ENCODE measurements at places on chromosomes 2 and 18.

GRCh38 chr2:134333646-134334189 lies 79.8 kb downstream of the MGAT5 start:
- no peak for DNase-seq

- DNase-seq, result no peak
Observed at GRCh38 chr2:18750672-18751554, 161.5 kb upstream of the NT5C1B start.

DNA sequence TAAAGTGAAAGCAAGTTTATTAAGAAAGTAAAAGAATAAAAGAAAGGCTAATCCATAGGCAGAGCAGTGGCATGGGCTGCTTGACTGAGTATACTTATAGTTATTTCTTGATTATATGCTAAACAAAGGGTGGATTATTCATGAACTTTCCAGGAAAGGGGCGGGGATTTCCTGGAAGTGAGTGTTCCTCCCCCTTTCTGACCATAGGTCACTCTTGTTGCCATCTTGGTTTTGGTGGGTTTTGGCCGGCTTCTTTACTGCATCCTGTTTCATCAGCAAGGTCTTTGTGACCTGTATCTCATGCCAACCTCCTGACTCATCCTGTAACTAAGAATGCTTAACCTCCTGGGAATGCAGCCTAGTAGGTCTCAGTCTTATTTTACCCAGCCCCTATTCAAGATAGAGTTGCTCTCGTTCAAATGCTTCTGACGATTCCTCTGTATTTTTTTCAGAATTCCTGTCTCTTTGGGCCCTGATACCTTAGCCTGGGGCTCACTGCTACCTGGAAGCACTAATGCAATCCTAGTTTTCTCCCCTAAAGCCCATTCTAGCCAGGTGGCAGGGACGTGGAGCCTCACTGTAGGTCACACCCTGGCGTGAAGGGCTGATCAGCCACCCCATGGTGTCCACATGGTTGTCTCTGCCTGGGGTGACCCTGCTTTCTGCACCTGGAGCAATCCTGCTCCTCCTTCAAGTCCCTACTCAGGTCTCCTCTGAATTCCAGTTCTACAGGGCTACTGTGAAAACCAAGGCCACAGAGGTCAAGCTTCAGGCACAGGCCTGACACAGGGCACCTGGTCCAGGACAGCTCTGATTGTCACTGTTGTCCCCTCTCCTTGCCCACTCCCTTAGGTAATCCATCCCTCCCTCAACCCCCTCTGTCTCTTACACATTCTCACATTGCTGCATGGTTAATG lies 6.0 kb upstream of the SLC35F6 start:
- no peak for DNase-seq

GRCh38 chr18:56723068-56723467 lies 71.9 kb downstream of the WDR7 start:
- no peak for DNase-seq

- no peak for DNase-seq
Observed at GRCh38 chr2:239461291-239462190, 60.7 kb upstream of the HDAC4 start.

GRCh38 chr2:171389780-171390179 lies 44.0 kb downstream of the METTL8 start:
- DNase-seq, result no peak

DNA sequence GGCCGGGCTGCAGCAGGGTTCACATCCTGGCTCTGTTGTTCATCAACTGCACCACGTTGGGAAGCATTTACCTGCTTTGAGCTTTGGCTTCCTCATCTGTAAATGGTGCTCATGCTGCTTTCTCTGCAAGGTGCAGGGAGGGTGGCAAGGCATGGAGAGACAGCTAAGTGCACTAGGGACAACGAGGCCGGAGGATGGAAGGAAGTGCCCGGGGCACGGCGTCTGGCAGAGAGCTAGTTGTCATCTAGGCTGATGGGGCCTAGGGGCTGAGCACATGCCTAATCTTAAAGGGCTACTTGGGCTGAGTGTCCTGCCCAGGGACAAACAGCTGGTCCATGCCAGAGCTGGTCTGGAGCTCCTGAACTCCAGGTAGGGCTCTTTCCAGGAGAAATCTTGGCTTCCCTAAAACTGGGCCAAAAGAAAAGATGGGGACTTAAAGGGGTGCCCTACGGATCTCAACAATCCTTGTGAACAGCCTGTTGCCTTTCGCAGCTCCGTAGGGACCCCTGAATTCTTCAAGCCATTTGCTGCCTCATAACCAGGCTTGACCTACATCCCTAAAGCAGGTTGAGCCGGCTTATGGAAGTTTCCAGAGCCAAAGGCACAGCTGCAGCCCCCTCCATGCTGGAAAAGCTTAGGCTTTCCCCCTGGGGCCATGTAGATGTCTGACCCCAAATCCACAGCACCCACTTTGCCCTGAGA lies 130.8 kb downstream of the SMAD7 start:
- DNase-seq, result no peak

DNA sequence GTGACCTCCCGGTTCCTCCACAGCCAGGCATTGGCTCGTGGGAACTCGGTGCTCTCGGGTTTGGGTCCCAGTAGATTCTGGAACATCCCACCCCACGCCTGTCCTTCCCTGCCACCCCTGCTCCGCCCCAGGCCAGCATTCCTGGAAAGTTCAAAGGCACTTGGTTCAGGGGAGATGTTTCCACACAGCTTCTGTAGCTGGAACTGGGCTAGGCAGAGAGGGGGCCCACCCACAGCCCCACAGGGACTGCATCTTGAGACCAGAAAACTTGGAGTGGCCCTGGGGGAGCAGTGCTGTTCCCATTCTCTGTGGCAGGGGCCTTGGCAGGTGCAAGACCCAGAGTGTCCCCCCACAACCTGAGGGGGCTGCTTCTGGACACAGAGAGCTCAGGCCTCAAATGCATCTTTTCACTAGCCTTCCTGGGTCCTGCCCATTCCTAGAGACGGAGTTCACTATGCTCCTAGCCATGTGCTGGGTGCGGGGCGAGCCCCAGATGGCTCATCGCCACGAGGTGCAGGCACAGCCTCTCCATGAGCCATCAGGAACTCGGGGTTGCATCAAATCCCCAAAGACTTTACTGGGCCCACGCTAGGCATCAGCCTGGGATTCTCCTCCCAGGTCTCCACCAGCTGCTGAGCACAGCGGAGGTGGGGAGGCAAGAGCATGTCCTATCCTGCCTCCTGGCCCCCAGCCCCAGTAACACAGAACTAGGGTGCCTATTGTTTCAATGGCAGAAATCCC lies 68.7 kb downstream of the ZFP36L2 start:
- no peak for DNase-seq

GRCh38 chr2:29940706-29941105 lies 19.3 kb upstream of the ALK start:
- DNase-seq, result no peak

DNA sequence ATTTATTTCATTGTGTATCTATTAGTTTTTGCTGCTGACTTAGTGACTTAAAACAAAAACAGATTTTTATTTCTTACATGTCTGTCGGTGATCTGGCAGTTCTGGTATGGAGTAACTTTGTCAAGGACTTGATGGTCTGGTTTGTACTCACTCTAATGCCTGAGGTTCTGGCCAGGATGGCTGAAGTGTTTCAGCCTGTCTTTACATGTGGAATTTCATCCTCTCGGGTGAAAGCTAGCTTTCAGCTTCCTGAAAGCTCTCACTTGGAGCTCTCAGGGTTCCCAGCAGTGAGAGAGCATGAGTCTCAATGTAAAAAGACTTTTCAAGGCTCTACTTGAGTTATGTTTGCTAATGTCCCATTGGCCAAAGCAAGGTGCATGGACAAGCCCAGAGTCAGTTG lies 216.4 kb downstream of the NR4A2 start:
- no peak for DNase-seq

DNA sequence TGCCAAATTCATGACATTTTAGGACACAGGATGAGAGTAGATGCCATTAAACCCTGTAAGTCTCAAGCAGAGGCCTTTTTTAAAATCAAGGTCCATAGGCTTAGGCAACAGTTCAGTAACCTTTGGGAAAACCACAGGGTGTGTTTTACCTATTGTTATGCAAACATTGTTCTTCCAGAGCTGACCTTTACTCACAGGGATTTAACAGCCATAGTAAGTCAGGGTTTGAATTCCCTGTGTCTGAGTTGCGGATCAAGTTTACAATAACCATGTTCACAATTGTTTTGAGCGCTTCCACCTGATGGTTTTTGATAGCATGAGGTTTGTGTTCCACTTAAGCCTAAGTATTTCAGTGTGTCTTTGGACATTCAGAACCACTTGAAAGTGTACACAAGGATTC lies 160.1 kb upstream of the BOD1L2 start:
- no peak for DNase-seq

GRCh38 chr2:170505631-170506275 lies 209.4 kb upstream of the SP5 start:
- no peak for DNase-seq

DNA sequence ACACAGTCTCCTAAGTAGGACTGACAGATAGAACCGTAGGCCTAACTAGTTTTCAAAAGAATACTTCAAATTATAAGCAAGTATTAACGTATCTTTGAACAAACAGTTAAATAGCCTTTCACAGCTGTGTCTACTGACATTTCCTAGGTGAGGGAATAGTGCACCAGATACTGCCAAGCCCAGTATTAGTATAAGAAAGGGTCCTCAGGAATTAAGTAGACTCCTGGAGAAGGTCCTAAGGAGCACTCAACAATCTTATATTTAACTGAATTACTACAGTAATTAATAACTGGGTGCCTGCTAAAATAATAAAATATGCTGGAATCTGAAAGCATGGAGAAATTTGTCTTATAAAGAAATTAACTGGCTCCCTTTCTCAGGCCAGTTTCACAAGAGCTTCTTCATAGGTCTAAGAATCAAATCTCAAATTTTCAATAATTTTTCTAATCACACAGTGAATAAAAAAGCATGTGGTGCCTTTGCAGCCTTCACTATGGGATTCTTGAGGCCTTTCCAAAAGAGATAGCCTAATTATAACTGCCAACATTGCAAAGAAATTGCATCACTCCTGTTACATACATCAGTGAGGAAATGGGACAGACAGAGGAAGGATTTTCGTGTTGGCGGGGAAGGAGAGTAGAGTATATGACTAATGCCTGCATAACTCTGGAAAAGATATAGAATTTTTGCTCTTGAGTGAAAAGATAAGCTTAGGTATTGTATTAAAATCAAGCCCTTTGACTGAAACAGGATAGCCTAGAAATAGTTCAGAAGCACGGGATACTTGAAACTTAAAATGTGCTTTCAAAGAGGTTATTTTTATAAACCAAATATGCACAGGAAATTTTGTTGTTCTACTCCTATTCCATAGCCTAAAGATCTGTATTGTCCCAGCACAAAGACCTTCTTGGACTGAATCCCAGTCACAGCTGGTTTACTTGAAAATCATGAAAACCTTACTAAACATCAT lies 228.6 kb upstream of the STK17B start:
- peak; percentile 64 for DNase-seq

DNA sequence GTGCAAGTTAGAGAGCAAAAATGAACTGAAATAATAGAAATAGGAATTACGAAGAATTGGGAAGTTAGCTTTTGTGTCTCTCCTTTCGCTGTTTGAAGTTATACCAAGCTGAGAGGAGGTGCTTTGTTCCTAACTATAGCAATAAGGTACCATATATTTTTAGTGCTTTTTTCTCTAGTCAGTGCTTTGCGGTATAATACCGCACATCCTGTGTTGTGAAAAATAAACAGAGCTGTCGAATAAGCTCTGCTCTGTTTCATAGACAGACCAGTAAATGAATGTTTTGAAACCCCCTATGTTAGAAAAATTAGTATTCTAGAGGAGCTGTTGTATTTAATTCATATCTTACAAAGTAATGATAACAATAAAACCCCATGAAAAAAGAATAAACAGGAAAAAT lies 130.8 kb downstream of the MAP4K4 start:
- no peak for DNase-seq

DNA sequence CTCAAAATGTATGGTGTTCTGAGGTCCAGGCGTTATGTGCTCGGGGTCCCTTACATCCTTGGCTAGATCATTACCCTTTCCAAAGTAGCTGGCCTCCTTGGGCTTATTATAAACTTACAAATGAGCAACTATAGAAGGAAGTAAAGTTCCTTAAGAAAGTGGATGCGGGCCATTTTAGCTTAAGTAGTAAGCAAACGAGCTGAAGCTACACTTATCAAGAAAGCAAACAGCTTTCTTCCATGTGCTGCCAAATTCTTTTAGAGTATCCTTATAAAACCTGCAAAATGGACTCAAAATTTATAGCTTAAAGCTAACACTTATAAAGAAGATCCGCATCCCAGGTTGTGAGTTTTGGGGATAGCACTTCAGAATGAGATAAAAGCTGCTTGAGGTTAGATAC lies 75.3 kb downstream of the ACTR3 start:
- DNase-seq, result no peak

GRCh38 chr2:43293744-43294695 lies 67.6 kb upstream of the ZFP36L2 start:
- DNase-seq, result peak; percentile 91

- DNase-seq, result no peak
Observed at GRCh38 chr2:45910473-45911060, 259.1 kb downstream of the PRKCE start.

- DNase-seq, result peak; percentile 49
Observed at GRCh38 chr2:44244135-44244871, 31.0 kb upstream of the SLC3A1 start.

DNA sequence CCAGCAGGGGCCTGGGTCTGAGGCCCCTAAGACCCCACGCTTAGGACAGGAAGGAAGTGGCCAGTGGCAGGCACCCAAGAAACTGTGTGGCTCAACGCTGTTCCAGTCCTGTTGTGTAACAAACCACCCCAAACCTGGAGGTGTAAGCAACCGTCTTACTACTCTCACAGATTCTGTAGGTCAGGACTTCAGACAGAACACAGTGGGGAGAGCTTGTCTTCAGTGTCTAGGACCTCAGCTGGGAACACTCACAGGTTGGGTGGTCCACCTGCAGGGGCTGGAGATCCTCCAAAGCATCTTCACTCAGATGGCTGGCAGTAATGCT lies 123.0 kb downstream of the KLHL29 start:
- no peak for DNase-seq

DNA sequence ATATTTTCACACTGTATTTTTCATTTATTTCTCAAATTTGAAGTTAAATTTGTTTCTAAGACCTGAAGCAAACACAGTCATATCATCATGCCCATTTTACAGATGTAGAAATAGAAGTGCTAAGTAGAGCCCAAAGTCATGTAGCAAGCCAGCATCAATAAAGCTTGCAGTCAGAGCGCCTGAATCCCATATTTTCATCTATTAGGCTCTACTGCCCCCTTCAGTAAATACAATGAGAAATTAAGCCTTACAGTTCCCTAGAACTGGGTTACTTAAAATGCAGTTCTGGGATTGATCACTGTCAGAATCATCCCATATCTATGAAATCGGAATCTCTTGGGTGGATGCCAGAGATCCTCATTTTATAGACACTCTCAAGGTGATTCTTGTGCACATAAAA lies 419.9 kb downstream of the TGIF1 start:
- no peak for DNase-seq

DNA sequence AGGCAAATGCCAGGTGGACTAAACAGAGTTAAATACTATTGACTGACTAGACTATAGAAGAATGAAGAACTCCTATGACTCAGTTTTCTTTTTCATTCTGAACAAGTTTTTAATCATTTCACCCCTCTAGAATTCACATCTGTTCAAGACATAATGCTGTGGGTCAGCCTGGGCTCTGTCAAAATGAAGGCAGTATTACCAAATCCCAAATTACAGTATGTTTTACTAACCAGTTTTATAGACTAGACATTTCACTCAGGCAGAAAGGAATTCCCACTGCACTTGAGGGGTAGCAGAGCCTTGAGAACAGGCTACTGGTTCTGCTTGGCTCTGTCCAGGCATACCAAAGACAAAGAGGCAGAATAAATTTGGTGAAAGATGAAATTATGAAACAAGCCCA lies 511.7 kb downstream of the EPHA4 start:
- DNase-seq, result no peak
